Peyer's patch (tissue), 4 donors: ENCODE measurements at places on chromosomes 11 and 22.

- DNase-seq: no peak
Observed at GRCh38 chr11:121665206-121665838, 212.6 kb upstream of the SORL1-AS1 start.

DNA sequence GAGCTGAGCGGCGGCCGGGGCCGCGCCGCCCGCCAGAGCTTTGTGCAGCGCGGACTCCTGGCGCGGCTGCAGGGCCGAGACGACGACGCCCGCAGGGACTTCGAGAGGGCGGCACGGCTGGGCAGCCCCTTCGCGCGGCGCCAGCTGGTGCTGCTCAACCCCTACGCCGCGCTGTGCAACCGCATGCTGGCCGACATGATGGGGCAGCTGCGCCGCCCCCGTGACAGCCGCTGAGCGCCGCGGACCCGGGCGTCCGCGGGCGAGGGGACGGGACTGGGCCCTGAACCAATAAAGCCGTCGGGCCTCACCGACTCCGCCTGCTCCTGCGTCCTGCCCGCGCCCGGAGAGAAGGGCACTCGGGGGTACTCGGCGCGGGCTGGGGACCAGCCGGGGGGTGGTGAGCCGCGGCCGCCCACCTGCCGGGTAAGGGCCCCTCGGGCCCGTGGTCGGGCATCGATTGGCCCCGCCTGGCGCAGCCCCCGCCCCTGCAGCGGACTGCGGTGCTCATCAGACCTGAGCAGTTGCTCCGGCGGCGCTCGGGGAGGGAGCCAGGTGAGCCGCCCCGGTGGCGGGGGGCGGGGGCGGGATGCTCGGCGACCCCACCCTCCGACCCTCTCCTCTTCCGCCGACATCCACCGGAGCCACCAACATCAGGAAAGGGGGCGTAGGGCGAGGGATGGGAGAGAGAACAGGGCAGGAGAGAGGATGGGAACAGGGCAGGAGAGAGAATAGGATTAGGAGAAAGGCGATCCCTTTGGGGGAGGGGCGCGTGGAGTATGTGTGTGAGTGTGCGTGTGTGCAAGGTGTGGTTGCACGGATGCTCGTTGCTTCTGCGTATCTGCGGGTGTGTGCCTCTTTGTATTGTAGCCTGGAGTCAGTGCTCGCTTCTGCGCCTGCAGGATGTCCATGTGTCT is at the start of gene TMEM25:
Gene TMEM25, plus strand, starts transcription at position 510 of the 914 bp plus-strand sequence. CDS start 610 bp downstream, outside the sequence.
- DNase-seq: peak; percentile 73

DNA sequence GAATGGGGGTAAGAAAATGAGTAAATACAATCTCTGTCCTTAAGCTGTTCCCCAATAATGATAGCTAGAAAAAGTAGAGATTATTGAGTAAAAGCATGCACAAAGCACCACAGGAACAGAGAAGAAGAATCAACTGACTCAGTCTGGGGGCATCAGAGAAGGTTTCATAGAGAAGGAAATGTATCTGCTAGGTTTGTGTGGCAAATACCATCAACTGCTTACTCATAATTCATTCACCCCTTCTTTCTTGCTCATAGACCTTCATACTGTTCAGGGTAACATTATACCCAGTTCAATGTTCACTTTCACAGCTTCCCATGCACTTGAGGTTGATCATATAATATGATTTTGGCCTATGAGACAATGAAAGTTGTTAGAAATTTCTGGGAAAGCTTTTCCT is 85.2 kb upstream of the SCUBE2 start:
- no peak for DNase-seq

DNA sequence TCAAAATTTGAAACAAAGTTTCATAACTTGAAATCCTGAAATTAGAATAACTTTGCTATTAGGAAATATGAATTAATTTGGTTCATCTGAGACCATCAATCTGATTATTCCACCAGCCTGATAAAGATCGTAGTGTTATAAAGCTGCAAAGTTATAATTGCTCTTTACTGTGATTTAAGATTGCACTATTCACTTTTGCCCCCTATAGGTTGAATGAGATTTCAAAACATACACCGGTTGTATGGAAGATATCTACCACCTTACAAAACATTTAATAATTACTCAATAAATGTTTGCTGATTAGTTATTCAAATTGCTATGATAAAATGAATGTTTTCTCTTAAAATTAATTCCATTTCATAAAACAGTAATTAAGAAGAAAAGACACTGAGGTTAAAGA is 26.1 kb downstream of the APIP start:
- DNase-seq: no peak

- no peak for DNase-seq
Observed at GRCh38 chr11:15539645-15540044, 424.9 kb downstream of the INSC start.

- DNase-seq: no peak
Observed at GRCh38 chr11:46270684-46271083, 6.8 kb upstream of the CREB3L1 start.

- DNase-seq: peak; percentile 68
Observed at GRCh38 chr11:10809373-10810160, 841 bp upstream of the EIF4G2 start.

DNA sequence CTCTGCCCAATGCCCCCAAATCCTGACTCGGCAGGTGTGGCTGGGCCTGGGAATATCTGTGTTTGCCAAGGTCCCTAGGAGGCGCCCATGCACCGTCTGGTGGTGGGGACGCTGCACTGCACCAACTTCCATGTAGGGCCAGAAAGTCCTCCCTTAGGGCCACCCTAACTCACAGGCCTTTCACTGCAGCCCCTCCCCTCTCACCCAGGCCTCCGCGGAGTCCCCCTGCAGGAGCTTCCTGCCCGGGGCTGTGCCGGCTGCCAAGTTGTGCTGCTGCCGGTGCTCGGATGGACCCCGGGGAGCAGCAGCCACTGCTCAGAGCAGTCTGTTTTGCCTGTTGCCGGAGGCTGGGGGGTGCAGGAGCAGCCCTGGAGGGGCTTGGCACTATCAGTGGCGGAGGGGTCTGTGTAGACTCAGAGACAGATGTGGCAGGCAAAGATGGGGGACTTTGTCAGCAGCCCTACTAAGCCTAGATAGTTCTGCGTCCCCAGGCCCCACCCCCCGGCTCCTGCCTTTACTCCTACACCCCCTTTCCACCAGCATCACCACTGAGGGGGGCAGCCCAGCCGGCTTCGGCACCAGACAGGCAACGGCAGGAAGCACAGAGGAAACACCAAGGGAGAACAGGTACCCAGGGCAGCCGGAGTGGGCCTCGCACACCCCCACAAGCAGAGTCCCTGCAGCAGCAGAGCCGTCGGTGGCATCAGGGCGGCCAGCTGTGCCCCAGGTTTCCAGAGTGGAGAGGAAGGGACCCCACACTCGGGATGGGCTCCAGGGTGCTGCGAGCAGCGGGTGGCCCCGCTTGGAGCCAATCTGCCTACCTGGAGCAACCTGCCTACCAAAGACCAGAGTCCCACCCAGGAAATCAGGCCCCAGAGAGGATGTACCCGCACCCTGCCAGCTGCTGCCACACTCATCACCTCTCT is 124.3 kb downstream of the TRIM29 start:
- DNase-seq: no peak

DNA sequence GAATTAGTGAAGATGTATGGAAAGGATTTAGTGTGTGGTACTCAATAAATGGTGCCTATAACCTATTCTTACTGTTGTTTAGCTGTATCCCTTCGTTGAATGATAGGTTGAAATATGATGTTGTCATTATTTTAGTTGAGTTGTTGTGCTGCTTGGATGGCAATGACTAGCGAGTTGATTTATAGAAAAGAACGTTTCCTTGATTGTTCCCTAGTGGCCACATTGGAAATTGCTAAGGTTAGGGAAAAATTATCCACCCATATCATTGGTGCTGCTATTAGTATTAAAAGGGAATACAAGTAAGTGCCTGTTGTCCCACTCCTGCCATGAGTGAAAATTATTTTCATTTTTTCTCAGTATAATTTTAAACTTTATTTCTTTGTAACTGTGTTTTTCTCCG is 14.5 kb downstream of the EMSY start:
- no peak for DNase-seq

- DNase-seq: no peak
Observed at GRCh38 chr11:8327761-8328192, 64.1 kb upstream of the LMO1 start.

- peak; percentile 68 for DNase-seq
Observed at GRCh38 chr11:125263268-125263790, 98.8 kb downstream of the PKNOX2 start.

DNA sequence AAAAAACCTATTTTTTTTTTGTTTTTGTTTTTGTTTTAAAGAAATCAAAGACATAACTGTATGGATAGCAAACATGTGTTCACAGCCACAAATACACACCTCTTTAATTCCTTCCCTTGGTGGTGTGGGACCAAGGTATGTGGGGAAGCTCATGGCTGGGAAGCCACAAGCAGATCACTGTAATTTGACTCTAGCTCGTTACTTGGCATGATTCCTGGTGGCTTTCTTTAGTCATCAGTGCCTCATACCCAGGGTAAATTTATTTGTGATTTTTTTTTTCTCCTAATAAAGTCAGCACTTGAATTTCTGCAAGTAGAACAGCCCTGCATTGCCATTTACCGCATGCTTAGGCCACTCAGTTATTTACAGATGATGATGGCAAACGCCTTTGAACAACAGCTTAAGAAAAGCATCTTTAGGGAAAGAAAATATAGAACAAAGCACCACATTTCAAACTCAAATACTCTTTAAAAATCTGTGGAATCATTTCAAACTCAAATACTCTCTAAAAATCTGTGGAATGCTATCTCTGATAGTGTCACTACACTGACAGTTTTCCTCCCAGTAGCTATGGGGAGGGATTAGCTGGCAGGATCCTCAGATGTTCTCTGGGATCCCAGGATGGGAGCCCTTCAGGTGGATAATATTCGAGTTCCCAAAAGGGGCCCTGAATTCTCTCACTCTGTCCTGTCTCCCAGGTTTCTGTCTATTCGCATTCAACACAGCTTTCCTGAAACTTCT is 687.2 kb downstream of the OPCML start:
- DNase-seq: no peak

GRCh38 chr11:115806056-115806455 is 301.8 kb upstream of the CADM1 start:
- DNase-seq: no peak

DNA sequence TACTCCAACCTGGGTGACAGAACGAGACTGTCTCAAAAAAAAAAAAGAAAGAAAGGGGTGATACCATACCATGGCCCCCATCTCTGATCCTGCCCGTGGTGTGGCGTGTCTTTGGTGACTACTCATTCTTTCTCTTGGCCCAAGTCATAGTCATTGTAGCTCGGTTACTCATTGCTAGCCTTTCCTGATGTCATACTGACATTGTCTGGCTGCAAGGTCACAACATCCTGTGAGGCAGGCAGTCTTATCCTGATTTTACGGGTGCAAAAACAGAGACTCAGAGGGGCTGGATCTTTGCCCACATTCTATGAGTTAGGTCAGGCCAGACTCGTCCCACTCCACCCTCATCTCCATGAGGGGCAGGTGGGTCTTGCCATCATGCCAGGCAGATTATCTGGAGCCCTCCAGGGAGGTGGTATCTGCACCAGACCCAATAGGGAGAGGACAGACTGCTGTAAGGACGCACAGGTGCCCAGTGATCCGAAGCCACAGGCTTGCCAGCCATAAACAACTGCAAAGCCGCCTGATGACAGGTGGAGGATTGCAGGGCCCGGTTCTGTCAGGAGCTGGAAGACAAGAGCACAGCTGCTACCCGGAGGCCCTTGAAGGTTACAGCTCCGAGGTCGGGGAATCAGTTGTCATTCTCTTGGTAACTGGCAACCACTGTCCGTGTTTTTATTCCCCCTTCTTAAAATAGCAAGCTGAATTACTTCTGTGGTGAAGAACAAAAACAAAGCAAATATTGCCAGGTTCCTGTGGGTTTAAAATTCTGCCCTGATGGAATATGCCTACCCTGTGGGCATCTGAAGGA is 13.8 kb downstream of the TOM1 start:
- DNase-seq: peak; percentile 47

- no peak for DNase-seq
Observed at GRCh38 chr11:129380413-129380812, 4.8 kb downstream of the BARX2 start.

DNA sequence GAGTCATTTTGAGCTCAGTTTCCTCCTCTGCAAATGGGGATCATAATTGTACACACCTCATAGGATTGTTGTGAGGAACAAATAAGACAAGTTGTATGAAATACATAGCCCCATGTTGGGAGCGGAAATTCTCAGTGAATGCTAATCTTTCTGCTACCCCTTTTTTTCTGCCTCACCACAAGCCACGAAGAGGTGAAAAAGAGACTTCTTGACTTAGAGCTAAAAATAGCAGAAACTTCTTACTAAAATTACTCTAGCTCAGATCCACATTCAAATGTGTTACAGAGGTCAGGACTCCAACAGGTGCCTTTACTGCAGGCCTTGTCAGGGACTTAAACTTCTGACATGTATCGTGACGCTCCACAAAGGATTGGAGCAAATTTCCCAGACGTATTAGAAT is 128.5 kb downstream of the MIAT start:
- DNase-seq: no peak

DNA sequence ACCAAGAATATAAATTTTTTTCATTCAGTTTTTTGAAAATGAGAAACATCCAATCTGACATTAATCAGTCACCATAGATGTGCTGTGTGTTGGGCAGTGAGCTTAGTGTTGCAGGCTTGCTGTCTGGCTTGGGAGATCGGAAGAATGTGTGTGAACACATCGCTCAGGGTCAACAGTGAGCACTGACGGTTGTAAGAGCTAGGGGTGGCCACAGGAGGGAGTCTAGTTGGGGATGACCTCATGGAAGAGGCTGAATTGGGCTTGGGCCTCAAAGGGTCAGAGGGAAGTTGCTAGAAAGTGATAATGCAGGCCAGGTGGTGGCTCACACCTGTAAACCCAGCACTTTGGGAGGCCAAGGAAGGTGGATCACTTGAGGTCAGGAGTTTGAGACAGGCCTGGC is 375.4 kb downstream of the DDX10 start:
- no peak for DNase-seq

DNA sequence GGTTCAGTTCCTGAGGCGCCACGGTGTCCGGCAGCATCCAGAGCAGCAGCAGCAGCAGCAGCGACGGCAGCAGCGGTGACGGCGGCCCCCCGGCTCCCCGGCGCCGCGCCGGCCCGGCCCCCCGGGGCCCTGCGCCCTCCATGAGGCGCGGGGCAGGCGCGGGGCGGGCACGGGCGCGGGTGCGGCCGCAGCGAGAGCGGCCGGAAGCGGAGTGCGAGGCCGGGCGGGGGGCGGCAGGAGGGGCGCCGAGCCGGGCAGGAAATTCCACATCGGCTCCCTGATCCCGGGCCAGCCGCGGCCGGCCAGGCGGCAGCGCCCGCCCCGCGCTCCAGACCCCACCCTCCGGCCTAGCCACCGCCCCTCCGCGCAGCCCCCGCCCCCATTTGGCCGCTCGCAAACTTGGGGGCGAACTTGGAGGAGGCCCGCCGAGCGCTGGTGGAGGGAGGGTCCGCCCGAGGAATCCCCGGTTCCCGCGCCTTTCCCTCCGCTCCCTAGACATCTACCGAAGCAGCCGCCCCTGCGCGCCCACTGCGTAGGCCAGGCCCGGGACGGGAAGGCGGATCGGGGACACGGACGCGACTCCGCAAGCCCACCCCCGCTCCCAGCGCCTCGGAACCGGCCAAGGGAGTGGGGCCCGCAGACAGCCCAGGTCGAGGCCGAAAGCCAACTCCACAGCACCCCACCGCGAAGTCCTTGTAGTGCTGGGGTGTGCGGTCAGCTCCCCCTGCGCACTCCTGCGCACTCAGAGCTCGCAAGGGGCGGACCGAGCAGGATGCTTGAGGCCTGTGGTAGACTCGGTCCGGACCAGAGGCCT is at the start of gene SCARF2:
Gene SCARF2, minus strand, starts transcription at position 213 of the 814 bp plus-strand sequence. Its CDS starts 71 bp downstream, at position 142.
- DNase-seq: peak; percentile 48

GRCh38 chr11:57290288-57290687 is 34.5 kb downstream of the TNKS1BP1 start:
- no peak for DNase-seq

GRCh38 chr11:68798221-68798813 is 43.4 kb downstream of the CPT1A start:
- peak; percentile 22 for DNase-seq
